CD8-positive, alpha-beta memory T cell (primary cell): ENCODE measurements at places on chromosomes 3 and 15.

DNA sequence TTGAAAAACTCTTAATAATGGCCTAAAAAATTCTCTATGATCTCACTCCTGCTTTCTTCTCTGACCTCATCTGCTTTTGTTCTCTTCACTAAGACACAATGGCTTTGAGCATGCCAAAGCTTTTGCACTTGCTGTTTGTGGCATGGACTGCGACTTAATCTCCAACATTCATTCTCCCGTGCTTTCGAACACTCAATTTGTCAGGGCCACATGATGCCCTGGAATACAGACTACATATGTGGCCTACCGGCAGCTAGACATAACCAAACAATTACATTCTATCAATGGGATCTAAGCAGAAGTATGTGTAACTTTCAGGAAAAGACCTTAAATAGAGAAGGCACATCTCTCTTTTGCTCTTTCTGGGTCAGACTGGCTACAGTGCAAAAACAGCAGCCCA lies 506.5 kb downstream of the MAGI1 start:
- no peak for DNase-seq

- peak; percentile 39 for DNase-seq
These were observed 818 bp downstream of the SLC4A7 start for GRCh38 chr3:27483117-27484014.

GRCh38 chr3:63228677-63229076 lies 49.4 kb upstream of the SYNPR start:
- no peak for DNase-seq

DNA sequence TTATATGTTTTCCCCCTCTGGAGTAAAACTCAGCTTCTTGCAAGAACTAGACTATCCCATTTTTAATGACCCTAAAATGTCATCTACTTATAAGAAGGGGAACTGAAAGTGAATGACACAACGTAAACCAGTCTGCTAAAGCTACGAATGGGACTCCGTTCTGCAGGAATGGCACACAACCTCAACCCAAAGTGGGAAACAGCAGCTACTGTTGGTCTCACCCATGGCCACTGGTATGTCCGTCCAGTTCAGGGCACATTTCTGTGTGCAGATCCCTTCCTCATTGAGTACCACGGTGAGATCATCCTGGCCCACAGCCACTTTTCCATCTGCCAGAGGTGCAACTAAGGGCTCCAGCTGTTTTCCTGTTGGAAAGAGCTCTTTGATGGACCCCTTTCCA lies 23.8 kb downstream of the VPS39 start:
- DNase-seq: no peak

DNA sequence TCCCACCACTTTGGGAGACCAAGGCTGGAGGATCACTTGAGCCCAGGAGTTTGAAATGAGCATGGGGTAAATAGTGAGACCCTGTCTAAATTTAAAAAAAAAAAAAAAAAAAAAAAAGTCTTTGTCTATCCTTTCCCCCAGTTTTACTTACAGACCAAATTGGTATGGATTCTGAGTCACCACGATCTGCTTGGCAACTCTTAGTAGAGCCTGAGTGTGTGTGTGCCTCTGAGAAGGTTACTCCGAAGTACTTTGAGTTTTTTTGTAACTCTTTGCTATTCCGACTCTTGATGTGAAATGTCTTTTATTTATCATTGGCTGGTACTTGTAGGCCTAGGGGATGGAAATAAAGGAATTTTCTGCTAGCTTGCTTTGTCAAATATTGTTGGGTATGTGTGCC lies 63.3 kb downstream of the RBM6 start:
- no peak for DNase-seq

- DNase-seq: no peak
These were observed 44.6 kb downstream of the TRIM71 start for GRCh38 chr3:32862247-32862935.

GRCh38 chr3:114674036-114674435 lies 380.2 kb downstream of the TIGIT start:
- DNase-seq: no peak

DNA sequence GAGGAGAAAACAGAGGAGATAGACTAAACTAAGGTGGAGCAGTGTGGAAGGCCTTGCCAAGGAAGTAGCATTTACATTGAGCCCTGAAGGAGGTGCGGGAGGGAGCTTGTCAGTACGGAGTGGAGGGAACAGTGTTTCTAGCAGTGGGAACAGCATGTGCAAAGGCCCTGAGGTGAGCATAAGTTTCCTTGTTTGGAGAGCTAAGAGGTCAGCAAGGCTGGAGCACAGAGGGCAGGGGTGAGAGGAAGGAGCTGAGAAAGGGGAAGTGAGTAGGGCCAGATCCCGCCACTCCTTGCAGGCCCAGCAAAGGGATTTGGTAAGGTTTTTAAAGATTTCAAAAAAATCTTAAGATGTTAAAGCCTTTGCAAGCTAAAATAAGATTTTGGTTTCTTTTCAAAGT lies 70.1 kb downstream of the HMCES start:
- DNase-seq: no peak

- DNase-seq: no peak
These were observed 93.1 kb downstream of the AKAP13 start for GRCh38 chr15:85473455-85473854.

GRCh38 chr3:55352668-55353067 lies 134.4 kb downstream of the WNT5A start:
- no peak for DNase-seq

DNA sequence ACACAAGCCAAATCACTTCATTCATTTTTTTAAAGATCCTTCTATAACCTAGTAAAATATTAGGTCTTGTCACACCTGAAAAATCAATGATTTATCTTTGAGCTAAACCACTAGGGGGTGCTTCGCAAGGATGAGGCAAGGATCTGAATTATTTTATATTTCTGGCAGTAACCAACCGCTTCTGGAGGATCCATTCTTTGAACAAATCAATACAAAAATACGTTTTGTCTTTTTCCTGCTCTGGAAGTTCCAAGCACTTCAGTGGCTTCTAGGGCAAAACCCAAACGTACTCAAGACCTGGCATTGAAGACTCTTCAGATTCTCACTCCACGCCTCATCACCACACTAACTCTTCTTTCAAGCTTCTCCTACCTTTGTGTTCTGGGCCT lies 486 bp downstream of the LSG1 start:
- DNase-seq: peak; percentile 18

- no peak for DNase-seq
These were observed 25.5 kb upstream of the SKOR1 start for GRCh38 chr15:67799801-67800205.

DNA sequence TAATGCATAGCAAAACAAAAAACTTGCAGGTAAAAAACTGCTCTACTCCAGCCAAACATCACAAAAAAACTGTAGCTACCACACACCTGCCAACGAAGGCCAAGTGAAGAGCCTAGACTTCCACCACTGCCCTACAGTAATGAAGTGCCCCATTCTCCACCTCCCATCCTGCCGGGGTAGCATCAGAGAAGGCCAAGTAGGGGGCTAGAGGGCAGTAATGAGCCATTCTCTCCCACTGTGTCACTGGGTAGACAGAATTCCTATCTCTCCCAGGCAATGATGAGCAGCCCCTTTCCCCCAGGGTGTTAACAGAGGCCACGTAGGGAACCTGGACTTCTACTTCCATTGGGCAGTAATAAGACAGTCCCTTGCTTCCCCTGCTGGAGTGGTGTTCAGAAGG lies 9.5 kb downstream of the SEC22C start:
- peak; percentile 52 for DNase-seq

DNA sequence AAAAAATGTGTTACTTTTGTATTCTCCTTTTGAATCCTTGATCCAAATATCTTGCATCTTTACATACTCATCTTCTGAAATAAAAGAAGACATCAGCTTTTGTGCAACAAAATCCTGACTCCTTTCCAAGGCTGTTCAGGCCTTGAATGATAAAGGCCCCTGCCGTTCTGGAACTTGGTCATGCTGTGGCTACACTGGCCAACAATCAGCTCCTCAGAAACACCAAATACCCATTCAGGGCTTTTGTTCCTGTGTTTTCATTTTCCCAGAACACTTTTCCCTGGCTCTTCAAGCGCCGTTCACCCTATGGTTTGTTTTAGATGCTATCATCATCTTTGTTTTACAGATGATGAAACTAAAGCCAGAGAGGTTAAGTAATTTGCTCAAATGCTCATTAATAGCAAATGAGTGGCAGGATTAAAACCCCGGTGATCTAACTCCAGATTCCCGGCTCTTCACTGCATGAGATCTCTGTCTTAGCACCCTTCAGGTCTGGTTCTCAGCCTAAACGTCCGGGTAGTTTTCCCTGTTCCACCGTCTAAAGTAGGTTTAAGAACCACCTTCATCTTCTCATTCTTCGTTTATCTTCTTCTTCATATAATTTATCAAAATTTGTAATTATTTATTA lies 58.3 kb downstream of the EPHA3 start:
- no peak for DNase-seq

GRCh38 chr3:113676261-113676660 lies 20.2 kb downstream of the USF3 start:
- DNase-seq: no peak

DNA sequence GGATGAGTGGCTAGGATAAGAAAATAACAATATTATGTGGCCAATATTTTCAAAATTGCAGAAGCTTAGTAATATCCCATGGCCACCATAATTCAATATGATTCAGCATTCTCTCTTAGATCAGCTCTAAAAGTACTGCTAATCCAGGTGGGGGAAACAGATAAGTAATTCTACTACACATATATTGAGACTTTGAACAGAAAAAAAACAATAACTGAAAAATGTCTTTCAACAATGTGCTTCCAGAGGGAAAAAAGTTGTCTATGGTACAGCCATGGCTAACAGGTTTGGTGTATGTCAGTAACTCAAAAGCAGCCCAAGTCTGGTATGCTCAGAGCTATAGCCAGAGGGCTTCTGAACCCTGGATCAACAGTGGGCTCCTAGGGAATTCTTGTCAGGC lies 42.4 kb upstream of the PPIB start:
- no peak for DNase-seq

- no peak for DNase-seq
These were observed 24.7 kb upstream of the ZBED2 start for GRCh38 chr3:111619833-111620232.

DNA sequence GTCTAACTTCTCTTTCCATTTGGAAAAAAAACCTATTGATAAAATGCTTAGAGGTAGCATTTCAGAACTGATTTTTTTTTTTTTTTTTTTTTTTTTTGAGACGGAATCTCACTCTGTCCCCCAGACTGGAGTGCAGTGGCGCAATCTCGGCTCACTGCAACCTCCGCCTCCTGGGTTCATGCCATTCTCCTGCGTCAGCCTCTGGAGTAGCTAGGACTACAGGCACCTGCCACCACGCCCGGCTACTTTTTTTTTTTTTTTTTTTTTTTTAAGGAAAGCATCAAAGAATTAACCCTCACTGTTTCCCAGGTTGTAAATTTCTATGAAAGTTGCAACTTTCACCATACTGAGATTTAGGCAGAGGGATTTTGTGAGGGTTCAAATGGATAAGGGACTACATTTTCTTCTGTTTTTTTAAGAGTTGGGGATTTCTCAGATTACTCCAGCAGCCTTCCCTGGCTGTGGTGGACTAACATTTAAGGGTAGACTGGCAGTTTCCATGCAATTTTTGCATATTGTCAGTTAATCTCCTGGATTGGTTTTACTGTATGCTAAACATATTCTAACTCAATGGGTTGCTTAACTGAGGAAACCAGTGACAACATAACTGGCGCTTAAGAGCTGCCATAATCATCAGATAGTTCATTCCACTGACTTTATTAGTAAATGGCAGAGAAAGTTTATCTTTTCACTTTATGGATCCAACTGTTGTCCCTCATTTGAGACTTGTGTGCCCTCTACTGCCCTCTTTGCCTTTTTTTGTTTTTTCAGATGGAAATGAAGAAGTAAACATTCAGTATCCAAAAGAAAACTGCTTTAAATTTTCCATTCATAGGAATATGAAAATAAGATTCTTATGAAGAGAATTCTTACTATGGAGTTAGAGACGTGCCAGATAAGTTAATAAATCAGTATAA lies 93.7 kb downstream of the NPTN start:
- DNase-seq: no peak
